ENCODE measurements at places on chromosomes 1 and 21.

DNA sequence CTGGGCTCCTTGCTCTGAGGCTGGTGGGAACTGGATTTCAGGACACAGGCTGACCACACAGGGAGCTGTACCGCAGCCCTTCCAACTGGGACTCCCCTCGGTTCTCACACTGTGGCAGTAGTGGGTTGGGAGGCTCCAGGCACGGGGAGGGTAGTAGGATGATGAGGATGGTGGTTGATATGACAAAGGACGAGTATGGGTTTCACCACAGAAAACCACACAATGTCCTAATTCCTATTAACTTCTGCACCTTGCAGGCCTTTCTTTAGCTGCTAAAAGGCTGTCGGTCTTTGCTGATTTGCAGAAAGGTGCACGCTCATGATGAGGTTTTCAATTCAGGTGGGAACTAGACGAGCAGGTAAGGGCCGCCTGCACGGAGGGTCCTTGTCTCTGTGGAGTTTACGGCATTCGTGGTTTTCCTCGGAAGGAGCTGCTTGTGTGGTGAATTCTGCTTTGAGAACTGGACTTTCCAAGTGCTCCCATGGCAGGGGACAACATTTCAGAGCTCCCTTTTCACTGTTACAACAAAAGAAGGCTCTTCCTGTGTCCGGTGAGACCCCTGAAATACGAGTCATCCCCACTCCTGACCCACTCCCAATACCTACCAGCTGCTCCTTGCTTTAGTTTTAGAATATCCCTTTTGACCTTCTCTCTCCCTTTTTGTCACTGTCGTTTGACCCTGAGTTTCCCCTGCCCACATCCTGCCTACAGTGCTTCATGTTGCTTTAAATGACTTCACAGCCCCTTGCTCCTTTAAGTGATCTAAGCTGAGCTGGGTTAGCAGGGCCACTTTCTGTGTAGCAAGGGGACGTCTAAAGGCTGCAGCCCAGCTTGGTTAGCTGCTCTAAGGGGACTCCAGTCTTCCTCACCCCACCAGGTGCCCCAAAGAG lies 125.1 kb downstream of the MRPS6 start:
- no peak for DNase-seq

GRCh38 chr1:48223366-48224240 lies 1.1 kb downstream of the SLC5A9 start:
- no peak for DNase-seq

- DNase-seq, result no peak
These were observed 836 bp downstream of the OLFML3 start for GRCh38 chr1:113980110-113980509.

- DNase-seq, result no peak
These were observed 5.0 kb upstream of the KRTAP12-1 start for GRCh38 chr21:44686843-44687561.

DNA sequence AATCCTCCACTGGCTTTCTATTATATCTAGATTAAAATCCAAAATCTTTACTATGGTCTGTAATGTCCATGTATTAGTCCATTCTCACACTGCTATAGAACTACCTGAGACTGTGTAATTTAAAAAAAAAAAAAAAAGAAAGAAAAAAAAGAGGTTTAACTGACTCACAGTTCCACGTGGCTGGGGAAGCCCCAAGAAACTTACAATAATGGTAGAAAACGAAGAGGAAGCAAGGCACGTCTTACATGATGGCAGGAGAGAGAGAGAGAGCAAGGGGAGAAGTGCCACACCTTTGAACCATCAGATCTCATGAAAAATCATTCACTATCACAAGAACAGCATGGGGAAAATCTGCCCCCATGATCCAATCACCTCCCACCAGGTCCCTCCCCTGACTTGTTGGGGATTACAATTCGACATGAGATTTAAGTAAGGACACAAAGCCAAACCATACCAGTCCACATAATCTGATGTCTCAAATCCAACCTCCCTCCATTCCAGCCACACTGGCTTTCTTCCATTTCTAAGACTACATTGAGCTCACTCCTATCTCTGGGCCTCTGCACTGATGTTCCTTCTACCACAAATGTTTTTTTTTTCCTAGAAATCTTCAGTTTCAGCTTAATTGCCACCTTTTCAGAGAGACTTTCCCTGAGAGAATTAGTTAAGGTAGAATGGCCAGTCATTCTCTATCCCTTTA lies 92.4 kb downstream of the EIF4G3 start:
- DNase-seq, result no peak

- no peak for DNase-seq
These were observed 131.3 kb downstream of the EIF4G3 start for GRCh38 chr1:21045351-21045750.

DNA sequence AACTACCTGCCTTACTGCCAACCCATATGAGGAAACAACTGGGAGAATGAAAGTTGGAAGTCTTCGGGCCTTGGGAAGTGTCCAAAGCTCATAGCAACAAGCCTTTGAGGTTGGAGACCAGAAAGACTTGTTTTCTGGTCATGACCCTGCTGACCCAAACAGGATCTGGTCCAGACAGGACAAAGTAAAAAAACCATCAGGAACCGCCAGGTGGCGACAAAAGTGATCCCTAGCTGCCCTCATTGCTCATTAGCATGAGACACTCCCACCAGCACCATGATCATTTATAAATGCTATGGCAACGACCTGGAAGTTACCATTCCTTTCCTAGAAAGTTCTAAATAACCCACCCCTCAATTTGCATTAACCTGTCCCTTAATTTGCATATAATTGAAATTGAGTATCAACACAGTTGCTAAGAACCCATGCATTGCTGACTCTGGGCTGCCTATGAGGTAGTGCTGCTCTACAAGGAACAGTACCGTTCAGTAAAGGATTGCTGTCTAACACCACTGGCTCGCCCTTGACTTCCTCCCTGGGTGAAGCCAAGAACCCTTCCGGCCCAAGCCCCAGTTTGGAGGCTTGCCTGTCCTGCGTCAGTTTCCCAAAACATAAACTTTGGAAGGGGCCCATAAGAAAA lies 89.0 kb downstream of the URB2 start:
- DNase-seq, result no peak

GRCh38 chr21:45555557-45556301 lies 13.5 kb upstream of the SLC19A1 start:
- DNase-seq, result peak; percentile 37

DNA sequence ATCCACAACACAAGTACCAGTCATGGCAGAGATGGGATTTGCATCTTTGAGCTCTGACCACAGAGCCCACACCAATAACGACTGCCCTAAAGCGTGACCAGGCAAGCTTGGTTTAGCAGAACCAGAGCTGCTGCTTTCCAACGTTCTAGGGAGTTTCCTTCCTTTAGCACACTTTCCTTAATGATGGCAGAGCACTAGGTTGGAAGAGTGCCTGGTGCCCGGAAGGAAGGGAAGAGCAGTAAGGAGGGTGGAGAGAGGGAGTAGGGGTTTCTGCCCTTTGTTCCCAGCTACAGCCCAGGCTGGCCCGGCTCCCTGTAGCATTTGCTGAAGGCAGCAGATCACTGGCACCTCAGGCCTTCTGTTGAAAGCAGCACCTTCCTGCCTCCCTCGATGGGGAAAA lies 6.1 kb upstream of the EVA1C start:
- no peak for DNase-seq

Data from bone marrow (tissue), 2 donors.